ENCODE measurements at places on chromosomes 2 and 18. TPM values are rescaled to one million over a fixed set of nuclear protein-coding genes. Genes with fewer than 3 reads are reported as not detected.

GRCh38 chr2:137969418-137969765, 5.1 kb downstream of the HNMT start:
- no peak for DNase-seq
- no peaks in the 10 kb centered on the region for H3K36me3 ChIP-seq
- H3K4me1 ChIP-seq = peaks cover 24% of the 10 kb centered on the region
- no peak overlapping the region for H3K4me3 ChIP-seq

The KCNF1 gene
- total RNA-seq = 0.09 TPM

DNA sequence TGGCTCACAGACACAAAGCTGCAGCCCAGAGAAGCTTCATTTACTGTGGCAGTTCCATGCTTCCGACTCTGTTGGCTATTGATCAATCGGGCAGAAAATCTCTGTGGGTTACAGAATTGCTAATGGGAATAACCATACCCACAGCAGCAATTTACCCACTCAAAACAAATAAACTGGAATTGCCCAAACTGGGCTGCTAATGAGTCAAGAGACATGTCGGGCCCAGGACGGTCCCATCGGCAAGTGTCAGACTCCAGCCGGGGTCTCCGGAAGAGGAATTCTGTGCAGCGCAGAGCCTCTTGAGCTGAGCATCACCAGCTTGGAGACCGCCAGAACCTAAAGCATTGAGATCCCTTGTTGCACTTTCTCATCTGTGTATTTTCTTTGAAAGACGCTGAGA, 67.8 kb downstream of the TMEM18 start:
- H3K27ac ChIP-seq = no peak overlapping the region
- H3K36me3 ChIP-seq = no peaks in the 10 kb centered on the region
- no peaks in the 10 kb centered on the region for H3K4me1 ChIP-seq

GRCh38 chr2:223314811-223315210, 262.8 kb downstream of the KCNE4 start:
- no peaks in the 10 kb centered on the region for H3K36me3 ChIP-seq
- DNase-seq = no peak

The ABHD3 gene
- total RNA-seq = 33.0 TPM

GRCh38 chr2:116810645-116811044, 1003.8 kb upstream of the DDX18 start:
- H3K4me1 ChIP-seq = no peaks in the 10 kb centered on the region
- no peaks in the 10 kb centered on the region for H3K36me3 ChIP-seq
- H3K27me3 ChIP-seq = no peaks in the 10 kb centered on the region
- no peak for DNase-seq
- H3K27ac ChIP-seq = no peak overlapping the region

DNA sequence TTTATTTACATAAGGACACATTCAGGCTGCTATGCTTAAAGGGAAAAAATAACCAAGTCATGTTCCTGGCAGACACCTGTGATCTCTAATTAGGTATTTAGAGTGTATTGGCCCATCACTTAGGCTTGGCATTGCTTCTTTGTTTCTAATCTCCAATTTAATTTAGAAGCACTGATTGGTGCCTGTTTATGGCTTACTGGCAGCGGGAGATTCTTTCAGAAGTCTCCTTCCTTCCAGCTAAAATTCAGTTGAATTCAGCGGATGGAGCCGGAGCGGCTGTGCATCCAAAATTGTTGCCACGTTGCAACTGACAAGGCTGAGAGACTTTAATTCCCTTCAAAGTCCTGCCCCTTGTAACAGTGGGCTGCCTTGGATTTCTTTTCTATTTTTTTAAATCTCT, 66.5 kb downstream of the VWA3B start:
- no peaks in the 10 kb centered on the region for H3K36me3 ChIP-seq
- no peaks in the 10 kb centered on the region for H3K27me3 ChIP-seq
- no peaks in the 10 kb centered on the region for H3K4me1 ChIP-seq
- no peak overlapping the region for H3K27ac ChIP-seq
- H3K4me3 ChIP-seq = no peak overlapping the region
- DNase-seq = no peak

All from liver (tissue), 10 donors.